Activated naive CD4-positive, alpha-beta T cell treated with Interleukin-2 at 50 U/mL for 16 hours (primary cell): ENCODE measurements at places on chromosomes 2 and 18.

GRCh38 chr2:108403494-108403893, 25.7 kb downstream of the SULT1C4 start:
- DNase-seq, result no peak

DNA sequence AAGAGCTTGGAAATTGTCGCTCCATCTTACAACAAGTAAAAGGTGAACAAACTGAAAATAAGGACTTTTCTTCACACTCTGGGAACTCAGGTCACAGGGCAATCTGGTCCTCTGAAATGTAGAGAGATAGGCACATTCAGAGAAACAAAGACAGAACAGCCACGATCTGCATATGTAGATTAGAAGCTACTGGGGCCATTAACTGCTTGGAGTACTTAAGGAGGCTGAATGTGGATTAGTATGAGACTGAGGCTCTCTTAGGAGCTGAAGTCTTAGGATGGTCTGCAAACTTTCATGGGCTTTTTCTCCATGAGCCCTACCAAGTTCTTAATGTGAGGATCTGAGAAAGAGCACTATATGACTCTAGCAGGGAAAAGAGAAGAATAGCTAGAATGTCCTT, 265.3 kb upstream of the NXPH2 start:
- DNase-seq, result no peak

DNA sequence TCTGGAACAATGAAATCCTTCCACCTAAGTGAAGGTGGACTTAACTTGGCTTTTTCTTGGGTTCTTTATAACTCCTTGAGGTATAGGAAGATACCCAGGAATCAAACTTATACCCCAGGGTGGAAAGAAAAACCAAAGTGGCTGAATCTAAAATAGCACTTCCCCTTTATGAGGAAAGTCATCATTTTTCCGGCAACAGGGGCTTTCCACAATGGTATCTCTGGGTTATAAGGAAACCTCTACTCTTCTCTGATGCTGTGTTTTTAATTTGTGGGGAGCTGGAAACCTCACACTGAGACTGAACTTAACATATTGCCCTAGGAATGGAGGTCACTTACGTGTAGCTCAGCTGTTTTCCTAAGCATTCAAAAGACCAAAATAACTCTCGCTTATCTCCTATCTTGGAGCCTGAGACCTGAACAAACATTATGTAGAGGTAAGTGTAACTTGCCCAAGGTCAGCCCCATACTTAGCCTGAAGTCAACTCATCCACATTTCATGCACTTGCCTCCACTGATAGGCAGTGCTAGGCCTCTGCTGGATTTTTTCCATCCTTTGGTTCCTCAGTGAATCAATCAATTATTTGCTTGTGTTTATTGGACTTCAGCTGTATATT, 117.9 kb downstream of the SETBP1 start:
- DNase-seq, result no peak

- DNase-seq, result no peak
Observed at GRCh38 chr2:133710613-133711012, 142.3 kb upstream of the NCKAP5 start.

DNA sequence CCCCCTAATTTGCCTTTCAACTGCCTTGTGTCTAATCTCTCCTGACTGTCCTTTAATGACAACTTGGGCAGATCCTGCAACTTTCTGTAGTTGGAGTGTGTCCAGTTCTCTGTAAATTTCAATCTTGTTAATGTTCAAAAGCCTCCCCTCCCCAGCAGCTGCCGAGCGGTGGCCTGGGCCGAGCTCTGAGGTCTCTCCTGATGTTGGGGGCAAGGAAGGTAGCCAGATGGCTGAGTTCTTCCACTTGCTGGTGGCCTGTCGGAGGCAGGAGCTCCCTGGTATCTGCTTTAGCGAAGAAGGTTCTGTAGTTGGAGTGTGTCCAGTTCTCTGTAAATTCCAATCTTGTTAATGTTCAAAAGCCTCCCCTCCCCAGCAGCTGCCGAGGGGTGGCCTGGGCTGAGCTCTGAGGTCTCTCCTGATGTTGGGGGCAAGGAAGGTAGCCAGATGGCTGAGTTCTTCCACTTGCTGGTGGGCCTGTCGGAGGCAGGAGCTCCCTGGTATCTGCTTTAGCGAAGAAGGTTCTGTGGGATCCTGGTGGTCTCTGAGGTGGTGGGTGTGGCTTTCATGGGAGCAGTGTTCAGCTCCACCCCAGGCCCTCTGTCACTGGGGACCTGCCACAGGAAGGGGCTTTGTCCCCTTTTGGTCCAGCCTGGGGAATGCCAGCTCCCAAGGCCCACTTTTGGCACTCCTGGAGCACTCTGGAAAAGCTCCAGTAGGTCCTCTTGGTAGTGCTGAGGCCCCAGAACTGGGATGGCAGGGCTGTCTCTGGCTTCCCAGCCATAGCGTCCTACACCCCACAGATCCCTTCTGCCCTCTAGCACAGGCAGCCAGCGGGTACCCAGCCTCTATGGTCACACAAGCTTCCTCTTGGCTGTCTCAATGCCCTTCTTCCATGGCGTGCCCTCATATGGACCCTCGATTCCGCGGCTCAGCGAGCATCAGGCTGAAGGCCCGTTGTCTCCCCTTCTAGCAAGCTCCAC, 211.9 kb downstream of the ALPK2 start:
- DNase-seq, result no peak

DNA sequence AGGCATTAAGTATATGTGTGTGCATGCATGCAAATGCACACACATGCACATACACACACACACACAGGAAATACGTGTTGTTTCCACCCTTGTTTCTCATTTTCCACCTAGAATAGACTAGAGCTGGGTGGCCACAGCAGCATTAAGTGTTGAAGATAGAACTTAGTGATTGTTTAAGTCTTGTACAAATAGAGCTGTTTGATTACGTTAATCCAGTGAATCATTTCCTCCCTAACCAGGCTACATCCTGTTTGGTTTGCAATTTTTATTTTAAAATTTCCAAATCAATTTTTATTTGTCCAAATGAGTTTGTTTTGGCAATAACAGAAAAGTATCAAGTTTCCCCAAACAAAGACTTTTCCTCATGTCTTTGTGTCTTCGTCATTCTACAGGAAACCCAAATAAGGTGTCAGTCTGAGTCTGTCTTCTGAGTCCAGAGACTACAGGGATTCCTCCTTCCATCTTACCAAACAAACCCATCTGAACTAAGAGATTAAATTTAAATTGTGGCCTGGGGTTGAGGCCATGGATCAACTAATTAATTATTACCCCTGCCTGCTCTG, 74.6 kb upstream of the GALNT5 start:
- no peak for DNase-seq
